ENCODE measurements at places on chromosomes 7 and 10. TPM values are rescaled to one million over a fixed set of nuclear protein-coding genes. Genes with fewer than 3 reads are reported as not detected.

MEIG1 gene
- total RNA-seq: not detected

COMMD3 gene
- 74.3 TPM for total RNA-seq

AKR1C8 gene
- total RNA-seq: not detected

PSTK gene
- total RNA-seq: 3.2 TPM

LGI1 gene
- not detected for total RNA-seq

SPDYE9 gene
- total RNA-seq: not detected

AQP1 gene
- total RNA-seq: 0.72 TPM

NCF1 gene
- 146 TPM for total RNA-seq

All from GM12878 (cell line).